ENCODE measurements at places on chromosomes 4 and X.
A peak's percentile ranks its signal among the peaks of the same experiment; 100 is the strongest.

DNA sequence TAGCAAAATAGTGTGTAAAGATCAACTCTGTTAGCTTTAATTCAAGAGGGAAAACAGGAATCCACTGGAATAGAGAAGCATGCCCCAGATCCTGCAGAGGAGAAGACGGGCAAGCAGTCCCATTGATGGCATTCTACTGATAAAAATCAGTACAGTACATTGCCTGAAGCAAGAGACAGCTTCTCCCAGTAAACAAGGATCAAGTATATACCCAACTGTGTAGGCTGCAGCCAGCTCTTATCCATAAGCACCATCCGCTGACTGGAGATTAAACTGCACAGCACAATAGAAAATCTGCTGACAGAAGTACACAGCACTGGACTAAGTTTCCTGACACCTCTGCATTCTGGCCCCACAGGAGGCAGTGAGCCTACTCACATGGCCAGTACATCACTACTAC lies 110.1 kb downstream of the COX18 start:
- DNase-seq, result no peak

- DNase-seq, result no peak
Observed at GRCh38 chr4:54487491-54487890, 170.3 kb upstream of the KIT start.

- DNase-seq, result no peak
Observed at GRCh38 chrX:129724754-129725153, 14.0 kb upstream of the XPNPEP2 start.

- DNase-seq, result no peak
Observed at GRCh38 chr4:137209240-137209639, 323.1 kb downstream of the PCDH18 start.

GRCh38 chrX:150363561-150364346 lies 637 bp downstream of the MAMLD1 start:
- DNase-seq, result peak; percentile 6

GRCh38 chr4:112975567-112976355 lies 73.7 kb upstream of the ANK2 start:
- DNase-seq, result no peak

DNA sequence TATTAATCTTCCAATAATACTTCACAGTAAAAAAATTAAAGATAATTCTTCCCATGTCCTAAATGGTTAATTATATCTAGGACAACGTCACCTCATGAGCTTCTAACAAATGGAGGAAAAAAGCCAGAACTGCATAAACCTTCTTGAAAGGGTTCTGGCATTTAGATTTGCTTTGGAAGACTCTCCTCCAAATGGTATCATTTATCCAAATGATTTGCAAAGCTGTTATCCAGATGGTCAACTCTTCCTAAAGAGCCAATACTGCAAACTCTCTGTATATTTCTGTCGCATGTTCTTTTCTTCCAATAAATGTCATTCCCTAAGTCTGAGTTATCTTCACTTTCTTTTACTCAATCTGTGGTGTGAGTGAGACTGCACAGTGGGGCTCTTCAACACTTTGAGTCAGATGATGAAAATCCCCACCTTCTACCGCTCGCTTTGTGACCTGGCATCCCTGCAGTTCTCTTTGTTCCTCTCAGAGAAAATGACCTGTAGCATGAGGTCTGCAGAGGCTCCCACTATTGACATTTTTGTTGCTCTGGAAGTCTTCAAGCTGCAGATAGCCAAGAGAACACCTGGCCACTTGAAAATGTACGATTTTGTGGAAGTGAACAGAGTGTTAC lies 52.9 kb downstream of the TMEM150C start:
- no peak for DNase-seq

GRCh38 chr4:76275486-76276124 lies 24.1 kb downstream of the FAM47E start:
- DNase-seq, result no peak

GRCh38 chrX:39888730-39889129 lies 209.0 kb downstream of the BCOR start:
- no peak for DNase-seq

DNA sequence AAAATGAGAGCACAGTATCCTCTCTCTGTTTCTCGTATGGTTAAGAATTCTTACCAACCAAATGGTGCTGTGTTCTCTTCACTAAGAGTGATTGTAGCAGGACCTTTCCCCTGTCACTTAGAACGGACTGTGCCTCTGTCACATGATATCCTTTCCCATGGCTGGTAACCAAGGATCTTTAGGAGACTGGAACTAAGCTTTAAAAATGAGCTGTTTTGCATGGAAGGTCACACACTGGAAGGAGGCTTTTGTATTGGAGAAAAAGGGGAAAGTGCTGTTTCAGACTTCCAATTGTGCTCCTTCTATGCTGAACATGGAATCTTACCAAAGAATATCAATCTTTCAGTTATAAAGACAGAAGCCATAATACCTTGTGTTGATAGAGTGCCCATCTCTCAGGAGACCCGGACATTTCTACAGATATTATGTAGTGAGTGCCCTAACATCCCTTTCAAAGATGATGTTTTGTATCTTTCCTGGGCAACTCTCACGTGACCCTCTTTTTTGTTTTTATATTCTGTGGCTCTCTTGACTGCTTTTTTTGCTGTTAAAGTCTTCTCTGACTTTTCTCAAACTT lies 148.6 kb downstream of the SLC4A4 start:
- no peak for DNase-seq

DNA sequence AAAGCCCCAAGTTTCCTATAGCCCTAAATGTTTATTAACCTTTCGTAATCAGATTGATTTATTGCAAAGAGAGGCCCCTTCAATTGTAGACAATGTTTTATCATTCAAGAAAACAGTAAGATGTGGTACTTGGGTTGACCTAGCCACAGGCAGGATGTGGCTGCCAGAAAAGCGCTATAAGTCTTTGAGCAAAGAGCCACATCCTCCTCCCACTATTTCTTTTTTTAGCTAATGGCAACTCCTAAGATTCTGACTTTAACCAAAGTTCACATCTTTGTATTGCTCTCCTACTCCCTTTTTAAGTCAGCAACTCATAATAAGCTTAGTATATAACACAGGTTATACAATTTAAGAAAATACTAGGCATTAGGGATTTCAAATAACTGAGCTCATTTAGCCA lies 70.7 kb upstream of the PPP3CA start:
- DNase-seq, result peak; percentile 65

DNA sequence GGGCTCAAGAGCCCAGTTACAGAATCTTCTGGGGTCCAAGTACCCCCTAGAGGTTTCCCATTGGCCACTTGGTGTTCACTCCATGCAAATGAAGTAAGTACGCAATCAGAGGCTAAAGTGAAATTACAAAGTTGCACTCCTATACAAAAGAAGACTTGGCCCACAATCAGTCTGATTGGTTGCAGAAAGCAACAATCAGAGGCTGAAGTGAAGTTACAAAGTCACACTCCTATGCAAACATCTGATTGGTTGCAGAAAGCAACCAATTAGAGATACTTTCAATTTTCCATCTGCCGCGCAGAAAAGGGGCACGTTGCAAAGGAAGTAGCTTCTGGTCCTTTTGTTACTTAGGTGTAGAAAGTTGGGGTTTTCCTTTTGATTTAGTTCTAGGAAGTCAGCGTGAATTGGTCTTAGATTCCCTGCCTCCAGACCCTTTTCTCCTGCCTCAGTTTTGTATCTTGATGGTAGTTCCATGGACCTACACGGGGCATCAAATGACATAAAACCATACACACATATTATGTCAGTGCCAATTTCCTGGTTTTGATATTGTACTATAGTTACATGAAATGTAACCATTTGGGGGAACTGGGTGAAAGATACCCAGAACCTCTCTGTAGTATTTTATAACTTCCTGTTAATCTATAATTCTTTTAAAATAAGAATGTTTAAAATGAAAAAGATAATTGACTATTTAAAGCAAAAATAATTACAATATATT lies 12.4 kb upstream of the PIN4 start:
- DNase-seq, result peak; percentile 82

DNA sequence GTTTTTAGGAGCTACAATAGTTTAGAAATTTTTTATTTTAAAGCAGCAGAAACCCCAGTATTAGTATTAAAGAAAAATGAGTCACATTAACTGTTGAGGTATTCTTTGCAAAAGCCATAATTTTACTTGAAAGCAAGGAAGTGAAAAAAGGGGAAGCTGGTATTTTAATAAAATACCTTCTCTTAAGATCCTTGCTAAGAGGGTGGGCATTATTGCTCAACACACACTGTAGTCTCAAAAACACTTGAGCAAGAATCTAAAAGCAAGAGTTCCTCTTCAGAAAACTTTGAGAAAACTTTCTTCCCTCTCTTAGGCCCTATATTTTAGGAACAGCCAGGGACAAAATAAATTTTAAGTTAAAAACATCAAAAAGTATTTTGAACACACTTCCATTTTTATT lies 259.4 kb upstream of the DIAPH2 start:
- DNase-seq, result no peak

- no peak for DNase-seq
Observed at GRCh38 chrX:133190877-133191738, 27.0 kb downstream of the TFDP3 start.

DNA sequence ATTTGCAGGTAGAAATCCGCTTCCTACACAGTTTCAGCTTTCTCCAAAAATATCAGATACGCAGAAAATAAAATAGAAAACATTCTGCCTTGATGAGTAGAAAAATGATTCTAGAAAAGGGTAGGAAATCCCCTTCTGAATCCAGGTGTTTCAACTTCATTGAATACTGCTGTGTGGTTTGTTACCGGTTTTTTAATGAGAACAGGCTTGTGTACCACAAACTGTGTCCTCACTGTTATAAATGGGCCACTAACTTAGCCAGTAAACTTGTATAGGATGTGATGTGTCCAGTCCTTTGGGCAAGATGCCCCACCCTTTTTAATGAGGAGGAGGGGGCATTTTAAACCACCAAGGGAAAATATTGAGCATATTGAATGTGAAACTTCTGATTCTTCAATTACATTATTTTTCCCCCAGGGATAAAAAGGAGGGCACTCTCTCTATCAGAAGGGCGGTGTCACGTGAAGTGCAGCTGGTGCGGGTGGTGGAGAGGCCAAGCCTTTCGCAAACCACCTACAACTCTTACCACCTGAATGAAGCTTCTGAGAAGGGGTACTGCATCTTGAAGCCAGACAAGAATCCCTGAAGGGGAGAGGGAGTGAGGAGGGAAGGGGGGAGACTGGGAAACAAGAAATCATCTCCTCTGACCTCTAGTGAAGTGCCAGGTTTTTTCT lies 4.5 kb downstream of the CXXC4 start:
- DNase-seq, result no peak
